Activated B cell treated with CpG ODN at 0.5 μM for 24 hours (primary cell): ENCODE measurements at places on chromosomes 13 and 19. TPM values are rescaled to one million over a fixed set of nuclear protein-coding genes. Genes with fewer than 3 reads are reported as not detected.

ERICH4 gene
- not detected in 2 replicates for total RNA-seq

TUBGCP3 gene
- 47.9 and 57.4 TPM in 2 replicates for total RNA-seq

SWSAP1 gene
- 4.3 and 5.1 TPM in 2 replicates for total RNA-seq

FPR1 gene
- total RNA-seq, result 0.49 TPM in 1 of 2 replicates, not detected in the other

ZNF556 gene
- not detected in 2 replicates for total RNA-seq

F2RL3 gene
- total RNA-seq, result 0.58 and 0.83 TPM in 2 replicates

CGB2 gene
- total RNA-seq, result not detected in 2 replicates

PSG11 gene
- total RNA-seq, result not detected in 2 replicates

PALM gene
- total RNA-seq, result not detected in 2 replicates

SIGLEC12 gene
- not detected in 2 replicates for total RNA-seq

KIR3DL2 gene
- not detected in 2 replicates for total RNA-seq

CGB8 gene
- not detected in 2 replicates for total RNA-seq

ICAM3 gene
- total RNA-seq, result 147 and 166 TPM in 2 replicates

ERICH6B gene
- total RNA-seq, result not detected in 2 replicates

ZNF784 gene
- 8.7 and 8.9 TPM in 2 replicates for total RNA-seq

APOC4 gene
- not detected in 2 replicates for total RNA-seq

GSX1 gene
- total RNA-seq, result not detected in 2 replicates

FAM187B gene
- not detected in 2 replicates for total RNA-seq

DIAPH3 gene
- 0.38 and 0.66 TPM in 2 replicates for total RNA-seq

FBXO27 gene
- 0.24 TPM in 1 of 2 replicates, not detected in the other for total RNA-seq

ADAMTS10 gene
- 0.17 and 0.33 TPM in 2 replicates for total RNA-seq

ZNF793 gene
- total RNA-seq, result 8.4 and 8.7 TPM in 2 replicates

MAG gene
- 0.22 and 0.31 TPM in 2 replicates for total RNA-seq

SIAH3 gene
- not detected in 2 replicates for total RNA-seq

TUBA3C gene
- total RNA-seq, result not detected in 2 replicates

GPR108 gene
- total RNA-seq, result 53.5 and 55.6 TPM in 2 replicates

NBEA gene
- total RNA-seq, result 2.9 and 3.9 TPM in 2 replicates

PRKCG gene
- not detected in 2 replicates for total RNA-seq

SLITRK5 gene
- total RNA-seq, result not detected in 2 replicates

ATP11A gene
- 43.7 and 49.6 TPM in 2 replicates for total RNA-seq

IZUMO2 gene
- not detected in 2 replicates for total RNA-seq

CALM3 gene
- 174 and 200 TPM in 2 replicates for total RNA-seq

RNASEH2A gene
- 13.4 and 22.1 TPM in 2 replicates for total RNA-seq

RFPL4AL1 gene
- not detected in 2 replicates for total RNA-seq

ZBTB32 gene
- 16.4 and 21.4 TPM in 2 replicates for total RNA-seq

AMH gene
- 2.8 and 4.8 TPM in 2 replicates for total RNA-seq

SHISA7 gene
- total RNA-seq, result not detected in 2 replicates

DIRAS1 gene
- total RNA-seq, result 6.4 and 7.7 TPM in 2 replicates

TIMM50 gene
- total RNA-seq, result 63.8 and 68.9 TPM in 2 replicates

ZNF415 gene
- 2.7 and 5.8 TPM in 2 replicates for total RNA-seq

CEACAM20 gene
- total RNA-seq, result not detected in 2 replicates

ZNF285 gene
- total RNA-seq, result 4.5 TPM in 2 replicates

ZNF681 gene
- total RNA-seq, result 5.5 and 8.3 TPM in 2 replicates

NUP62 gene
- 96.8 and 114 TPM in 2 replicates for total RNA-seq

PEAK3 gene
- total RNA-seq, result 0.09 TPM in 1 of 2 replicates, not detected in the other

TMPRSS9 gene
- total RNA-seq, result not detected in 2 replicates

MISP3 gene
- 0.15 and 0.18 TPM in 2 replicates for total RNA-seq

IGFL2 gene
- not detected in 2 replicates for total RNA-seq

ENOX1 gene
- total RNA-seq, result not detected in 2 replicates

OR7D2 gene
- not detected in 2 replicates for total RNA-seq

UNC13A gene
- 0.02 and 0.04 TPM in 2 replicates for total RNA-seq

SPRED3 gene
- total RNA-seq, result 0.44 and 2.4 TPM in 2 replicates

PRX gene
- 1.4 and 1.7 TPM in 2 replicates for total RNA-seq

PTOV1 gene
- total RNA-seq, result 103 and 107 TPM in 2 replicates

STAP2 gene
- total RNA-seq, result 1.1 and 1.3 TPM in 2 replicates

ADAMTSL5 gene
- total RNA-seq, result not detected in 2 replicates

ZNF649 gene
- 21.9 and 27.4 TPM in 2 replicates for total RNA-seq

NLRP4 gene
- total RNA-seq, result 0.31 and 0.34 TPM in 2 replicates
